ENCODE measurements at places on chromosomes 16 and 17.

DNA sequence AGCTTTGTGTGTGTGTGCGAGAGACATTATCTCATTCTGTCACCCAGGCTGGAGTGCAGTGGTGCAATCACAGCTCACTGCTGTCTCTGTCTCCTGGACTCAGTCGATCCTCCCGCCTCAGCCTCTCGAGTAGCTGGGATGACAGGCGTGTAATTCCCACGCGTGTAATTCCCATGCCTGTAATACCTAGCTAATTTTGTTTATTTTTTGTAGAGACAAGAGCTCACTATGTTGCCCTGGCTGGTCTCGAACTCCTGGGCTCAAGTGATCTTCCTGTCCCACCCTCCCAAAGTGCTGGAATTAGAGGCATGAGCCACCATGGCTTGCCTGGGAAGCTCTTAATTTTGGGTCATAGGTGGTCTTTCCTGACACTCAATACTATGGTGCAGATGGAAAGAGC lies 205.3 kb upstream of the TNRC6C start:
- no peak for DNase-seq

GRCh38 chr16:85767531-85767930 lies 16.6 kb upstream of the C16orf74 start:
- DNase-seq: no peak

- no peak for DNase-seq
Measured at GRCh38 chr17:48160177-48161081, 52.9 kb downstream of the SNX11 start.

DNA sequence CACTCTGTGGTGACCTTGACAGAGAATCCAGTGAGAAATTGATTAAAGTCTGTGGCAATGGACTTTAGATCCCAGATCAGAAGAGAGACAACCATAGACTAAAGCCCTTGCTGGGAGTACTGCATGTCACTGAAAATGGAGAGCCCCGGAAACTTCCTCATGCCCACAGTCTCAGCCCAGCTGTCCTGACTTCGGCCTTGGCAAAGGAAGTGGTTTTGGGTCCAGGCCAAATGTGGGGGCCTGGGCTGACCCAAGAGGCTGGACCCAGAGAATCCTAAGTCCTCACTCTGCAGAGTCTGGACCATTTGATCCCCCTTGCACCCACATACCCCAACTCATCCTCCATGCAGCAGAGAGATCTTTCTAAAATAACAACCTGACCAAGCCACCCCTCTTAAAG lies 4.7 kb upstream of the BEAN1 start:
- no peak for DNase-seq

GRCh38 chr16:75760018-75760519 lies 33.8 kb upstream of the CPHXL start:
- no peak for DNase-seq

GRCh38 chr17:48579760-48580554 lies 1.8 kb upstream of the HOXB4 start:
- DNase-seq: no peak

DNA sequence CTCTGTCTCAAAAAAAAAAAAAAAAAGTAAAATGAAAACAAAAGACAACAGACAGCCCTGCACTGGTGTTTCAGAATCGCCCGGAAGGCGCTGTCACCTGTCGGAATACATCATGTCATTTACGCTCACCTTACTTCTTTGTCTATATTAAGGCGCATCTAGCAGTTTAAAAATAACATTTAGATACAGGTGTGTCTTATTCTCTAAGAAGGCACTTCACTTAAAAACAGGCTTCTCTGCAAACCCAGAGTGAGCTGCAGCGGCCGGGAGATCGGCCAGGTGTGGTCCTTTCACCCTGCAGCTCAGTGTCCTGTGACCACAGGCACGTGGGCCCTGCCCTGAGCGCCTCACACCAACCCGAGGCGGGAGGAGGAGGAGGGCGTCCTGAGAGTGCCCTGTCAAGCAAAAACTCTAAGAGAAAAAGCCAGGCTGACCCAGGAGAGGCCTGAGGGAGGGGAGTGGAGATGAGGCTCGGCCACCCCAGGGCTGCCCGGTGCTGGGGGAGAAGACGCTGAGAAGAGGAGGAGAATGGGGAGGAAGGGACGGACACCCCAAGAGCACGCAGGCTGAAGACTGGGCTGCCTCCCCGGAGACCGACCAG lies 3.3 kb upstream of the LMF1 start:
- no peak for DNase-seq

DNA sequence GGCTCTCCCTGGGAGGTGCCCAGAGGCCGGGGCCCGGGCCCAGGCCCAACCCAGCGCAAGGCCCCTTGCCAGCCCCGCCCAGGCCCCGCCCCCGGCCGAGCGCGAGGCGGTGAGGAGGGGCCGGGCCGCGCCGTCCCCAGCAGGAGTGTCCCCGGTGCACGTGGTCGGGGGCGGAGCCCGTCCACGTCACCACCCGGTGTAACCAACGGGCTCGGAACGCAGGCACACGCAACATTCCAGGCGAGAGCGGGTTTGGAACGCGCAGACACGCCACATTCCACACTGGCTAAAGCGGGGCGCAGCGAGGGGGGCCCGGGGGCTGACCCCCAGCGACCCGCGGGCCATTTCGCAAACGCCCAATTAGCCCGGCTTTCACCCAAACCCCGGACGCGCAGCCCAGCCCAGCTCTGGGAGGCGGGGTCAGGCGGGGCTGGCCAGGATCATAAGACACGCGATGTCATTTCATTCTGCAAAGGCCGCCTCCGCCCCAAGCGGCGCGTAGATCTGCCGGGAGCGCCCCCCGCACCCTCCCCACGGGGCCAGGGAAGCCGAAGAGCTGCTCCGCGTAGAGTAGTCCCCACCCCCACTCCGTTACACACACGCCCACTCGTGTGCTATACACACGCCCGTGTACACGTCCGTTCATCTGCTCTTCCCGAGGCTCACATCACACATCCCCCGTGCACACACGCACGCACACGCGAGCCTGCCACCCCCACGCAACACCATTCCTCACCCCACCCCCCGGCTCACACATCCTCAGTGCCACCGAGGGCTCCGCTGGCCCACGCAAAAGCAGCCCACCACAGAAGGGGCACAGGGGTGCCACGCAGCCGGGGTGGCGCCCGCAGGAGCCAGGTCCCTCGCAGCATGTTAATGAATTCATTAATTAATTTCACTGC lies 1.0 kb downstream of the MNT start:
- DNase-seq: peak; percentile 77

- DNase-seq: no peak
Measured at GRCh38 chr16:85257483-85257882, 145.2 kb upstream of the CIBAR2 start.

DNA sequence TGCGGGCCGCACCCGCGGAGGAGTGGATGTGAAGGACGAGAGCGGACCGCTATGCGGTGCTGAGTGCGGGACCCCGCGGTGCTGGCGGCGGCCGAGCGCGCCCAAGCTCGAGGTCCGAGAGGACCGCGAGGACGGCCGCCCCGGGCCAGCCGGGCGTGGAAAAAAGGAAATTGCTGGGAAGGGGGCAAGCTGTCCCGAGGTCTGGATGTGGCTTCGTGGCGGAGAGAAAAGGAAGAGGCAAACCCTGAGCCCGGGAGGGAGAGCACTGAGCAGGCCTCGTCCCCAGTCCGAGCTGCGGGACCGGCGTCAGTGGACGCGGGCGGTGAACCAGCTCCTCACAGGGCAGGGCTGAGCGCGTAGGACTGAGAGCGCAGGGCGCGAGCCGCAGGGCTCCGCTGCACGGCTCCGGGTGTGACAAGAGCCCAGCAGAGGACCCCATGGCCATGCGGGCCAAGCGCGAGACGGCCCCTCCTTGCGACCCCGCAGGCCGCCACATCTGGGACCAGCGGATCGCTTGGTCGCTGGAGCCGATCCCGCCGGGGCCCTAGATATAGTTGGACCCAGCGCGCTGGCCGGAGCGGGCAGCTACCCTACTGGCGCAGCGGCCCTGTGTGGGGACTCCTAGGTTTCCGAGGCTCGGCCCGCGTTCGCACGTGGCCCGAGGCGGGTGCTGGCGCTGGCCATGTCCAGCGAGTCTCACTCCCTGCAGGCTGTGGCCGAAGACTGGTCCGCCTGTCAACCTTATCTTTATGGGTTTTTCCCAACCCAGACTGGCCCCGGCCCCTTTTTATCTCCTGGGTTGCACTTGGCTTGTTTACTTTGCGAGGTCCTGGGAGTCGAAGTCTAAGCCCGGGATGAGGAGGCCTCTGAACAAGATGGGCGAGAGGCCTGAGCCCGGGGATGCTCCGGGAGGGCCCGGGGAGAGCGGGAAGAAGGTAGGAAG lies 2.4 kb downstream of the TBX4 start:
- DNase-seq: no peak

DNA sequence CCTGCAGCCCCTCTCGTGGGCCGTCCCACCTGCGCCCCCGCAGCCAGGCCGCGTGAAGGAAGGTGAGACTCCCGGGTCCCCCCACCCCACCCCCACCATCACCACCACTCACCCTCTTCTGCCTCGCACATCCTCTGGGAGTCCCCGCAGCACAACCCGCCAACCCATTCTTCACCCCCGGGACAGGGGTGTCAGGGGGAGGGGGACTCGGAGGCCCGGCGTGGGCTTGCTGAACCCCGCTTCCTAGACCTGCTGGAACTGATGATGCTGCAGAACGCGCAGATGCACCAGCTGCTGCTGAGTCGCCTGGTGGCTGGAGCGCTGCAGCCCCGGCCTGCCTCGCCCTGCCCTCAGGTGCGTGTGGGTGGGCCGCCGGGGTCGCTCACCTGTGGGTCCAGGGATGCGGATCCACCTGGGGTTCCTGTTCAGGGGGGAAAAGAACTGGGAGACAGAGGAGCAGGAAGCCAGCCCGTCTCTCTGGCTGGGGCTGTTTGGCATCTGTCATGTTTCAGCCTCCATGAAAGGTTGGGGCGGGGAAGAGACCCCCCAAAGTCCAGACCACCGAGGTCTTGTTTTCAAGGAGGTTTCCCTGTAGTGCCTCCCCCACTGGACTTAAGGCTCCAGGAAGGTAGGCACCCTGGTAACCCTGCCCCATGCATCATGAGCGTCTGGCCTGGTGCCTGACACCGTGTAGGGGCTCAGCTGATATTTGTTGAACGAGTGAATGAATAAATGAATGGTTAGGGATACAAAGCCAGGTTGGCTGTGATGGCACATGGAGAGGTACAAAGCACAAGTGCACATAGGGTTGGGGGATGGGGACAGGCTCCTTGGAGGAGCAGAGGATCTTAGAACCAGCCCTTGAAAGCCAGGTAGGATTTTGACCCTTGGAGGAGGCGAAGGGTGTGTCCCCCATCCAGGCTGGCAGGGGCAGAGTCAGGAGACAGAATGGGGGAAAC lies 849 bp downstream of the PRR29 start:
- DNase-seq: no peak

- DNase-seq: no peak
Measured at GRCh38 chr17:14755002-14755401, 454.1 kb downstream of the HS3ST3B1 start.

GRCh38 chr17:19392303-19392702 lies 5.3 kb upstream of the MFAP4 start:
- no peak for DNase-seq

GRCh38 chr17:70989280-70989679 lies 819.9 kb downstream of the KCNJ2 start:
- DNase-seq: no peak

- DNase-seq: no peak
Measured at GRCh38 chr17:82845163-82845807, 5.5 kb upstream of the ZNF750 start.

DNA sequence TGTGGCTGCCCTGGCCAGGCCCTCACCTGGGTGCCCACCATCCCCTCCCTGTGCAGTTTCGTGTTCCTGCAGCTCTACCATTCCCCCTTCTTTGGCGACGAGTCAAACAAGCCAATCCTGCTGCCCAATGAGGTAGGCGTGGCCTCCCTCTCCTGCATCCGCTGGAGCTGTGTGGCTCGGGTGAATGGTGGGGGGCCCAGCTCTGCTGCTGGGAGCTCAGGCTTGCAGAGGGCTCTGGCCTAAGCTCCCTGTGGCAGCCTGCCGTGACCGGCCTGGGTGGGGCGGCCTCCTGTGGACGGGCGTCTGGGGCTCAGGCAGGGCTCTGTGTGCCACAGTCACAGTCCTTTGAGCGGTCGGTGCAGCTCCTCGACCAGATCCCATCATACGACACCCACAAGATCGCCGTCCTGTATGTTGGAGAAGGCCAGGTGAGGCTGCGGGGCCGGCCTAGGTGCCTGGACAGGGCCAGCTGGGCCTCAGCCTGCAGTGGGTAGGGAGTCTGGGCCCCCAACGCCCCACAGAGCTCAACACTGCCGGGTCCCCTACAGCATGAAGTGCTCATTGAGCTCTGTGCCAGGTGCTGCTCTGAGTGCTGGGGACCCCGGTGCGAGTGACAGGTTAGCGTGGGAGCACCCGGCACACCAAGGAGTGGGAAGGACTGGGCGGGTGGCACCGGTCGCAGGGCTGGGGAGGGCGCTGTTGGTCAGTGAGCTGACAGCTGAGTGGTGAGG lies 37.3 kb downstream of the TSC2 start:
- no peak for DNase-seq

GRCh38 chr16:1261131-1261892 lies 5.4 kb downstream of the TPSD1 start:
- no peak for DNase-seq

DNA sequence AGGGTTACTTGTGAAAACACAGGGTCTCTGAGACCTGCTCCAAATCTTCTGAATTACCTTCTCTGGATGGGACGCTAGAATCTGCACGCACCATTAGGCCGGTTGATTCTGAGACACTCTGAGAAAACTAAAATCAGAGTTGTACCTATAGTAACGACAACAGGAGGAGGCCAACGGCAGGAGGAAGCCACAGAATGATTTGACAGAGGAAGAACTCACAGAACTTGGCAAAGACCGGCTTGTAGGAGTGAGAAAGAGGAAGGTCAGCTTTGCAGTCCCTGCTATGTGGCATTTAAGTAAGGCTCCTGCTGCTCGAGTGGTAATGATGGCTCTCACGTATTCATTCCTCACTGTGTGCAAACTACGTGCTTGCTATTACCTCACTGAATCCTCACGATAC lies 483.0 kb downstream of the TMEM114 start:
- DNase-seq: no peak

GRCh38 chr16:81821436-81822128 lies 42.5 kb downstream of the PLCG2 start:
- DNase-seq: no peak

- DNase-seq: peak; percentile 39
Measured at GRCh38 chr17:32461853-32462617, 17.7 kb downstream of the PSMD11 start.

DNA sequence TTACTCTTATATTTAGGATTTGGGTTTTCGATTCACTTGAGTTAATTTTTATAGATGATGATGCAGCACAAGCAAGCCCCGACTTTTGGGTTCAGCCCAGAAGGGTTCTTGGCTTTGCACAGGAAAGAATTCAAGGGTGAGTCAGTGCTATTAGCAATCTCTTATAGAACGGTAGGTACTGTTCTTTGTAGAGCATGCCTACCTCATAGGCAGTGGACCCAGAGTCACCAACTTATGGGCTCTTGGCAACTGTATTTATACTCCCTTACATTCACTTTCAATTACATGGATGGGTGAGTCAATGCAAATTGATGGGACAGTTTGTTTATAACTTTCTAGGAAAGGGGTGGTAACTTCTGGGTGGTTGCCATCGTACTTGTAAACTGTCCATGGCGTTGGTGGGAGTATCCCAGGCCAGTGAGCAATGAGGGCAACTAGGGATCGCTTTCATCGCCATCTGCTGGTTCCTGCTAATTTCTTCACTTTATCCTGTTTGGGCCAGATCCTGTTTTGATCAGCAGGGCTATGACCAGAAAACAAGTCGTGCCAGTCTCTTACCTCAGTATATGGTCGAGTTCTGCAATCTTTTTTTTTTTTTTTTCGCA lies 362.6 kb downstream of the CNTNAP4 start:
- DNase-seq: no peak

Data from stimulated activated CD8-positive, alpha-beta memory T cell treated with anti-CD3 and anti-CD28 coated beads, Interleukin-7, amount 100 ng/mL, for 4 hours (primary cell).